ENCODE measurements at places on chromosomes 1 and 21.

DNA sequence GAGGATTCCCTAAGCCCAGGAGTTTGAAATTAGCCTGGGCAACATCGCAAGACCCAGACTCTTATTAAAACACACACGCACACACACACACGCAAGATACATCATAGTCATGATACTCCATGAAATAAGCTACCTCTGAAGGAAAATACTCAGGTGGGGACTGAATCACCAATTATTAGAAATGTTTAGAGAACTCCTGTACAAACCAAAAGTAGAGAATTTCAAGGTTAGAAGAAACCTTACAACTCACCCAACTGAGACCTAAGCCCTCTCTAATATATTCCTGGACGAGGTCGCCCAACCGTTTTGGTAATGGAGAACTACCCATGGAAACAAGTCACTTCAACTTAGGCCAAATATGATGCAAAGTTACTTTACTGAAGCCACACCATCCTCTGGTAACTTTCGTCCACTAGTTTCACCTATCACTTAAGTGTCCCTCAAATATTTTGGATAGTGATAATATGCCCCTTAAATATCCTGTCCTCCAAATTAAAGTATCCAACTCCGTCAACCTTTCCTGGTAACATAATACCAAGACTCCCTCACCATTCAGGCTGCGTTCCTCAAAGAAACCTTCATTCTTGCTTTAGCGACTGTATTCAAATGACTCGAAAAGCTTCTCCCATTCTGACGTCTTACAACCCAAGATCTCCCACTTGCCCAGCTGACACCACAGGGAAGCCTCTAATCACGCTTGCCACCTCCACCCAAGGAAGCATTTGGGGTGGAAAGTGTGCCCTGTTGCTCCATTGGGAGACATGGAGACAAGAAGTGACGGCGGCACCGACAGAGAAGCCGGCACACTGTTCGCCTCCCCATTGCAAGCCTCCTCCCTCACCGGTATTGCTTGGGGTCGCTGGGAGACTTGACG is 856 bp downstream of the NRDC start:
- H3K27ac ChIP-seq = peak overlapping the region; percentile 83
- H3K27me3 ChIP-seq = no peaks in the 10 kb centered on the region
- no peak for DNase-seq

- H3K4me3 ChIP-seq = no peak overlapping the region
- H3K36me3 ChIP-seq = no peaks in the 10 kb centered on the region
- H3K4me1 ChIP-seq = no peaks in the 10 kb centered on the region
- H3K27me3 ChIP-seq = no peaks in the 10 kb centered on the region
Measured at GRCh38 chr1:239321877-239322276, 64.5 kb upstream of the CHRM3 start.

DNA sequence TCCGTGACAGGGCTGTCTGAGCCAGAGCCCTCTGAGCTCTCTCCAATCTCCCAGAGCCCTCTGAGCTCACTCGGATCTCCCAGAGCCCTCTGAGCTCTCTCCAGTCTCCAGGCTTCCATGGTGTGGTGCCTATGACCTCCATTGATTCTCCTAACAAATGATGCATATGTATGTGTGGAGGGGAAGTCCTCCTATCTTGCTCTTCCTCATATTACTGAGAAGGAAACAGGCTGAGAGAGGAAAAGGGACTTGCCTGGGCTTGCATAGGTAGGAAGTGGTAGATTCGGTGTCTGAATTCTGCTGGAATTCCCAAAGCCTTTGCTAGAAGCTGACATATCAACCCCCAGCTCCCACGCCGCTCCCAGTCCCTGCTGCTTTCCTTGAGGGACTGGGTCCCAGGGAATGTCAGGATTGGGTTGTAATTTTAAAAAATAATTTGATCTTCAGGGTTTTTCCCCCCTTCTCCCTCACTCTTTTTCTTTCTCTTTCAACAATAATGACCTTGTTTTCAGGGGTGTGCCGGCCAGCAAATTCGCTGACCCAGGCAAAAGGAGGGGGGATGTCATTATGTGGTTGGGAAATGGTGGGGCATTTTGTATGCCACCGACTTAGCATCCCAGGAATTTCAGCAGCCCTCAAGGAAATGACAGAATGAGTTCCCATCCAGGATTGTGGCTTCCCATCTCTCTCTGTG is 42.3 kb upstream of the RUNX3 start:
- no peak overlapping the region for H3K4me3 ChIP-seq
- peak overlapping the region; percentile 36 for H3K27ac ChIP-seq
- no peak for DNase-seq

- peaks cover 24% of the 10 kb centered on the region for H3K4me1 ChIP-seq
- DNase-seq = no peak
- H3K27me3 ChIP-seq = no peaks in the 10 kb centered on the region
- no peaks in the 10 kb centered on the region for H3K36me3 ChIP-seq
- H3K27ac ChIP-seq = peak overlapping the region; percentile 62
Measured at GRCh38 chr1:61131716-61132115, 49.4 kb downstream of the NFIA start.
